ENCODE measurements at places on chromosomes 6 and 20.

- DNase-seq: no peak
Observed at GRCh38 chr6:74656453-74656852, 549.4 kb downstream of the COL12A1 start.

DNA sequence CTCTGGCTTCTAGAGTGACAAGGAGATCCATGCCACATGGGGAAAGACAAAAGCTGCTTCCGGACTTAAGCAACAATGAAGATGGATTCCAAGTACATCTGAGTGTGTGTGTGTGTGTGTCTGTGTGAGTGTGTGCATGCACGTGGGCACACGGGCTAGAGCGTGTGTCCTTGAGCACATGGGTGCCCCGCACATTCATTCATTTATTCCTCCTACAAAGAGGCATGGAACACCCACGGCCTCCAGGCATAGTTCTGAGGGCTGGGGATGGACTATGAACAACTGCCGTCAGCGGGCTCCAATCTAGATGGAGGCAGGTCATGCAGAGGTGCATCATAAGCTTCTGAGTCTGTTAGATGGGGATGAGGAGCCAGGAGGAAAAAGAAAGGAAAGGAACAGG lies 49.1 kb downstream of the GRM4 start:
- no peak for DNase-seq

DNA sequence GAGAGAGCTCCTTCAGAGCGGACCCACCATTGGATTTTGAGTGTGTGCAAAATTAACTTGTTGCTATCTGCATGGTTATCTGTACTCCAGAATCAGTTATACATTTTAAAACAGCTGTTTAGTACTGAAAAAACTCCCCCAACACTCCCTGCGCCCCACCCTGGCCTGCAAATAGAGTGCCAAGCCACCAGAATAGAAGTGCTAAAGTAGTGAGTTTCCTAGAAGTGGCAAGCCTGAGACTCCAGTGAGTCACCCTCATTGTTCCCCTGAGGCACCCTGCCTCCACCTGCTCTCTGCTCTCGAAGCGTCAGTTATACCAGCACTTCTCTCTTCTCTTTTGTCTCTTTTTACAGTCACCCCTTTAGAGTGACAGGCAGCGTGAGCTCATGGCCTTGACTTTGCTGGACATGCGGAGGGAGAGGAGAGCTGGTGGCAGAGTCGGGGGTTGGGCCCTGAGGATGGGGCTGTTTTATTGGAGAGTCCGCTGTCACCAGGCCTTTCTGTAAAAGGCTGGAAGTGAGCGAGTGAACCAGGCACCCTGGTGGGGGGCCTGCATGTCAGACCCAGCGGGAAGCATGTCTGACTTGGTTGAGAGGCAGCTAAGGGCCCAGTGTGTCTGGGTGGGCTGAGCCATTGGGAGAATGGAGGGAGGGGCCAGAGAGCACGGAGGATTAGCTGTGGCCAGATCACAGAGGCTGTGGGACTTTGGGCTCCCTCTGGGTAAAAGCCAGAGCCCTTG lies 10.4 kb downstream of the IGF2R start:
- DNase-seq: no peak

DNA sequence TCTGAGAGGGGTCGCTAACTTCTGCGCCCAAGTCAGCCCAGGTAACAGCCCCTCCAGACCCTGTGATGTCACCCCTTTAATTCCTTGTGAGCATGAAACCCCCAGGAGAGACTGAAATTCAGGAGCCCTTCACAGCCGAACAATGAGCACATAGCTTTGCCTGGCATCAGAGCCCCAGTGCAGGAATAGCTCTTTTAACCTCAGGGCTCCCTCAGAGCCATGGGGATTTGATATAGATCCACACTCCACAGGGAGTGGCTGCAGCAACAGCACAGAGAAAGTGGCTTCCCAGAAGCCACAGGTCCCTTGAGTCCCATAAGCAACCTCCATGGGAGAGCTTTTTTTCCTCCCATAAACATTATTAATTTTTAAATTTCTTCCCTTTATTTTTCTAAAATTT lies 150.0 kb upstream of the MARCKS start:
- no peak for DNase-seq

GRCh38 chr6:135520781-135521180 lies 23.2 kb upstream of the AHI1 start:
- no peak for DNase-seq

- no peak for DNase-seq
Observed at GRCh38 chr6:33430991-33431879, 11.4 kb downstream of the SYNGAP1 start.

- DNase-seq: no peak
Observed at GRCh38 chr20:51562027-51562331, 19.5 kb upstream of the NFATC2 start.

DNA sequence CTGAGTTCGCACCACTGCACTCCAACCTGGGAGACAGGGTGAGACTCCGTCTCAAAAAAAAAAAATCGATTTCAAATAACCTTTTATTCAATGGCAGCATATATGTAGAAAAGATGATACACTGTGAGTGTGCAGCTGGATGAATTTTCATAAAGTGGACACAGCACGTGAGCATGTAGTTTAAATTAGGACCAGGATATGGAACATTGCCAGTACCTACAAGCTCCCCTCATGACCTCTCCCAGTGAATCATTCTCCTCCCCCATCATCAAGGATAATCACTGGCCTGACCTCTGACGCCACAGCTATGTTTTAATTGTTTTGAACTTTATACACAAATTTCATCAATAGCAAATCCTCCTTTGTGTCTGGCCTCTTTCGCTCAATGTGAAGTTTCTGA lies 53.8 kb upstream of the HDAC2 start:
- no peak for DNase-seq

DNA sequence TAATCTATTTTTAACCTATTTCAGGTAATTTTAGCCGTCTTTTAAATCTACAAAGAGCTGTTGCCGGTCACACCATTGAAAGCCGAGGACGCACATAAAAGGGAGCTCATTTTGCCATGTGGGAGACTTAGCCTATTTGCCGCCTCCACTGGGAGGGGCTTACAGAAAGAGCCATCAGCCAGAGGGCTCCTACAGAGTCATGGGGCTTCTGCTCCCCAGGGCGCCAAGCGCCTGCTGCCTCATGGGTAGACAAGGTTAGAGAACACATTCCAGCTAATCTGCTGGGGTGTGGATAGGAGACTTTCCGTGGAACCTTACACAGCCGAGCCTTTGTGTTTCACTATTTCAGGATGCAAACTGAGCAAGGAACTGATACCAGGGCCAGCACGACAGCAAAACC lies 12.6 kb downstream of the PCMTD2 start:
- no peak for DNase-seq

DNA sequence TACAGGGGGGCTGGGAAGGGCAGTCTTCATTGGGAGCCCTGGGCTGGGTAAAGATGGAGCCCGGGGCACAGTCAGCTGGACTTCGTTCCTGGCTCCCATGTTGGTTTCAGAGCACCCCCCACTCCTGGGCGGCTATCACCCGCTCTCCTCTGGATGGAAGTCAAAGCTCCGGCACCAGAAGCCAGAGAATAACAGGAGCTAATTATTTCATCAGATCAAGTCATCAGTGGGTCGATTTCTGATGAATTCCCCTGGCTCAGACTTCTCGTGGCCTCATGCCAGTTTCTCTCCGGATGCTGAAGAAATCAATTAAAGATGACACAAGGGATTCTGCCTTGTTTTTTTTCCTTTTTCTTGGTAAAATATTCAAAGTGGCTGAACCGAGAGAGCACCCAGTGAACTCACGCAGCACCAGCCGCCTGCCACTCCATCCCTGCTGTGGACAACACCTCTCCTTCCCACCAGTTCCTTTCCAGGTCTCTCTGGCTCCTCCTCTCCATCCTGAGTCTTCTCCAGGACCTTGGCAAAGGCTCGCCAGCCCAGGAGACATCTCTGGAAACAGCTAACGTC lies 22.5 kb downstream of the SULF2 start:
- no peak for DNase-seq

DNA sequence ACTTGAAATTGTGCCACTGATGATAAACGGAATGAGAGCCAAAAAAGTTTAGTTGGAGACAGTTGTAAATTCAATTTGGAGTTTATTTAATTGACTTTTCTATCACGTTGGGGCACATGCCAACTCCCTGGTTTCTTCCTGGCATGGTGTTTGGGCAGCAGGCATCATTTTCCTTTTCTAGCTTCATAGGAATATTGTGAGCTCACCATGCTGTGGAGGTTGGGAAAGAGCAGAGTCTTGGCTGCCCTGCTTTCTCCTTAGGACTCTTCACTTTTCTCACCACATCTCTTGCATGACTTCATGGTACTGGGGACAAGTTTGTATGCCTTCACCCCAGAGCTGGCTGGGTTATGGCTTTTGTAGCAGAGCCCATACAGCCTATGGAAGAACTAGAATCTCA lies 6.4 kb downstream of the SCAND1 start:
- no peak for DNase-seq

DNA sequence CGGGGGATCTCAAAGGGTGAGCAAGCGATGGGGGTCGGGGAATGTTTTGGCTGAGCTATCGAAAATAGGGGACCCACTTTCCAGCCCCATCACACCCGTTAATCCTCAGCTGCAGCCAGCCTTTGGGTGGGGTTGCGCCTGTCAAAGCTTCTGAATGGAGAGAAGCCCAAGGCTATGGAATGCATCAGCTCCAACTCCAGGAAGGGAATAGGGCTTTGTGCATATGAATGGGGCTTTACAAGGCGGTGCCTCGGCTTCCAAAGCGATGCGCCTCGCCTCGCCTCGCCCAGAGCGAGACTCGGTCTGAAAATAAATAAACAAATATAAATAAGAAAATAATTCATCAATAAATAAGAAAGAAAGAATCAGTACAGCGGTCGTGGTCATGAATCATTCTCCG lies 751.4 kb upstream of the DEFB115 start:
- DNase-seq: no peak

- no peak for DNase-seq
Observed at GRCh38 chr6:2962004-2962403, 9.4 kb downstream of the SERPINB6 start.

GRCh38 chr6:34346175-34347119 lies 46.0 kb downstream of the NUDT3 start:
- no peak for DNase-seq

DNA sequence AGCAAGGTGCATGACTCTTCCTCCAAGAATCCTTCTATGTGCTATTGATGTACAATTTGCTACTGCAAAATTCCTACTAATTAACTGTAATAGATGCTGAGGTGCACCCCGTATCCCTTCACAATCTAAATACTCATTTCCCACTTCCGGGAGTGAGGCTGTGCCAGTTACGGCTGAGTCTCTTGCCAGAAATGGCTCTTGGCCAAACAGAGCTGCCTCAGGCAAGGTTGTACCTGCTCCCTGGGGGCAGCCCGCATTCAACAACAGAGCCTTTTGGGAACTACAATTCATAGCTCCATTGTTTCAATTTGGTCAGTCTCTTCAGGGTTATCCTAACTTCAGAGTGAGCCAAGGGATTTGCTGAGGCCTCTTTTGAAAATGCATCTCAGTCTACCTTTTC lies 789.8 kb upstream of the MAP3K7 start:
- DNase-seq: no peak

GRCh38 chr6:38182426-38182825 lies 362.9 kb downstream of the ZFAND3 start:
- no peak for DNase-seq
